ENCODE measurements at places on chromosomes 5 and 9. TPM values are rescaled to one million over a fixed set of nuclear protein-coding genes. Genes with fewer than 3 reads are reported as not detected.

BARHL1 gene
- not detected for polyA plus RNA-seq

FRMD3 gene
- polyA plus RNA-seq = 2.5 TPM

DNA sequence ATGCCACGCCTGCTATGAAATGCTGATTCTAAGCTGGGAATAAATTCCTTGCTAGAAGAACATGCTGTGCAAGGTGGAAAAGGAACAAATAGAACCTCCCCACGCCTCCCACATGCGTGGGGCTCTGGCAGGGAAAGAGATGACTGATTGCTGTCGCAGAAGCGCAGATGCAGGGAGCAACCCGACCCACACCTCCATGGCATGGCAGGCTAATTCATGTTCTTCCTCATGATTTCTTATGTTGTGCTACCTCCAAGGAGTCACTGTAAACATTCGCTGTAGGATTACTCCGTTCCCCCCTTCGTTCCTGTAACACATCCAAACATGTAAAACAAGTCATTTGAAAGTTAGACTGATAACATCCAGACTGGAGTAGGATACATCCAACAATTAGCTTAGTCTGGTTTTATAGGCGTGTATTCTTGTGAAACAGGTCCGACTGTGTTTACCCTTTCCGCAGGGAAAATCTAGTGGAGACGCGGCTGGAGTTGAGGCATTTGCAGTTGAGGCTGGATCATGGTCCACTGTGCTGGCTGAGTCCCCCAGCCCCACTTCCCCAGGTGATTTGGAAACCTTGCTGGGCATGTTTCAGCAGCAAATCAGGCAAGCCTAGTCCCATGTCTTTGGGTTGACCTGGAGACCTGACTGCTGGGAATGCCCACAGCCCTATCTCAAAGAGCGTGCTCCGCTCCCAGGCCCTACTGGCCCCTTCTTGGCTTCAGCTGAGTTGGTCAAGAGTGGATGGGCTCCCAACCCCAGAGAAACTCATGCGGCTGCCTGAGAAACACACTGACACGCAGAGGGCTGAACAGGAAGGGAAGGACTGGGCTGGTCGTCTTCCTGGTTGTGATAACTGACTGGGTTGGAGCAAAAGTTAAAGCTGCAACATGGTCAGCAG lies 24.8 kb upstream of the ANKRD33B start:
- no peak for DNase-seq

DNA sequence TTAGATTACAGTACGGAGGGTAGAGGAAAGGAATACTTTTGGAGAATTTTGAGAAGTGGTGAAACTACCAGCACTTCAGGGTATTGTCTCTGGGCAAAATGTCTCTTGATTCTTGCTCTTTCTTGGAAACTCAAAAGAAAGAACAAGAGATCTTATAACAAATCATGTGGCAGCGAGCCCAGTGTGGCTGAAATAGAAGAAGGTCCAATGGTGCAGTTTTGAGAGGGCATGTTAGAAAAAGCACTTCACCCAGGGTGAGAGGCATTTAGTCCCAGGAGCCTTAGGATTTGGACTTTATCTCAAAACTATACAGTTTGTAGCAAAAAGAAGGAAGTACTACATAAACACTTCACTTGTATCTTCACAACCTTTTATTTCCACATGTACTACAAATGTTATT lies 39.4 kb downstream of the NNT start:
- DNase-seq = no peak
